ENCODE measurements at places on chromosomes 7 and 10. TPM values are rescaled to one million over a fixed set of nuclear protein-coding genes. Genes with fewer than 3 reads are reported as not detected.
A peak's percentile ranks its signal among the peaks of the same experiment; 100 is the strongest.

DNA sequence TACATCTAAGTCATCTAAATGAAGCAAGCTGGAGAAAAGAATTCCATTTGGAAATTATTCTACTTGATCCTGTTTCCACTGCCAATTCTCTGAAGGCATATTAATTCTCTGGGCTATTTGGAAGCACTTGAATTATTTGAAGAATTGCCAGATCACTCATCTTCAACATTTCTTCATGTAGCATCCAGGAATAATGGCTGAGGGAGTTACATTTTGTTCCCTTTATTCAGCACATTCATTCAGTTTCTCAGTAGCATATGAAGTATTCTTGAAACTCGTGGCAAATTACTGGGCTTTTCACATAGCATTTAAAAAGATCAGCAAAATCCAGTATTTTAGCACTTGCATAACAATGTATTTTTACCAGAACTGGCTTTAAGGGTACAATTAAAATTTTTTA lies 127.1 kb upstream of the VIPR2 start:
- no peak for DNase-seq

The PDK4 gene
- 0.72 TPM for total RNA-seq

The EN2 gene
- total RNA-seq: not detected

DNA sequence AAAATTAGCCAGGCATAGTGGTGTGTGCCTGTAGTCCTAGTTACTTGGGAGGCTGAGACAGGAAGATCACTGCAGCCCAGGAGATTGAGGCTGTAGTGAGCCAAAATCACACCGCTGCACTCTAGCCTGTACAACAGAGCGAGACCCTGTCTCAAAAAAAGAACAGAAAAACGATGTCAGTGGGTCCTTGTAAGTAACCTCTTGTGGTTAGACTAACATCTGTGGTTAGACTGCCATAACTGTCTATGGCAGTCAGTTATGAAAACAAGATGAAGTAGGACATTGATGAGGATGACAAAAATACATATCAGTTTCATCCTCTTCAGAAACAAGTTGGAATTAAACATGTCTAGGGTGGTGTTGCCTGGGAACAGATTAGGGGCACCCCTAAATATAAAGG lies 53.3 kb downstream of the AKAP9 start:
- DNase-seq: no peak

- peak; percentile 79 for DNase-seq
Observed at GRCh38 chr7:6160191-6160623, 112.2 kb downstream of the CYTH3 start.

GRCh38 chr7:79272066-79272669 lies 181.3 kb downstream of the MAGI2 start:
- peak; percentile 74 for DNase-seq

- DNase-seq: no peak
Observed at GRCh38 chr7:46209611-46210388, 288.7 kb upstream of the IGFBP3 start.

DNA sequence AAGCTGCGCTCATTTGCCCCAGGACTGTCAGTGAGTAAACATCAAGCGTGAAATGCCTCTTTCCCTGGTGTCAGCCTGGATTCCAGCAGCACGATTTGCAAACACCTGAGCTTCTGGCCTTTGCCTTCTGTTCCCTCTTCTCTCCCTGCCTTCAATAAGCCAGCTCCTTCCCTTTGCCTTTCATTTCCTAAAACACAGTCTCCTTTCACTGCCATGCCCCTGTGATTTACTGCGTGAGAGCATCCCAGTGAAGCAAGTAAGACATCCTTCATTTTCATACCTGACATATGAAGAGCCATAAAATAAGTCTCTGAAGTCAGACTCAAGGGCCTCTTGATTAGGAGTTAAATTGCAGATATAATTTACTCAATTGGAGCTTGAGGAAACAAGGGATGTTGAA lies 681.8 kb downstream of the TYW1 start:
- DNase-seq: no peak

GRCh38 chr7:126728967-126729366 lies 523.8 kb downstream of the GRM8 start:
- DNase-seq: no peak

The ARHGAP21 gene
- 113 TPM for total RNA-seq

DNA sequence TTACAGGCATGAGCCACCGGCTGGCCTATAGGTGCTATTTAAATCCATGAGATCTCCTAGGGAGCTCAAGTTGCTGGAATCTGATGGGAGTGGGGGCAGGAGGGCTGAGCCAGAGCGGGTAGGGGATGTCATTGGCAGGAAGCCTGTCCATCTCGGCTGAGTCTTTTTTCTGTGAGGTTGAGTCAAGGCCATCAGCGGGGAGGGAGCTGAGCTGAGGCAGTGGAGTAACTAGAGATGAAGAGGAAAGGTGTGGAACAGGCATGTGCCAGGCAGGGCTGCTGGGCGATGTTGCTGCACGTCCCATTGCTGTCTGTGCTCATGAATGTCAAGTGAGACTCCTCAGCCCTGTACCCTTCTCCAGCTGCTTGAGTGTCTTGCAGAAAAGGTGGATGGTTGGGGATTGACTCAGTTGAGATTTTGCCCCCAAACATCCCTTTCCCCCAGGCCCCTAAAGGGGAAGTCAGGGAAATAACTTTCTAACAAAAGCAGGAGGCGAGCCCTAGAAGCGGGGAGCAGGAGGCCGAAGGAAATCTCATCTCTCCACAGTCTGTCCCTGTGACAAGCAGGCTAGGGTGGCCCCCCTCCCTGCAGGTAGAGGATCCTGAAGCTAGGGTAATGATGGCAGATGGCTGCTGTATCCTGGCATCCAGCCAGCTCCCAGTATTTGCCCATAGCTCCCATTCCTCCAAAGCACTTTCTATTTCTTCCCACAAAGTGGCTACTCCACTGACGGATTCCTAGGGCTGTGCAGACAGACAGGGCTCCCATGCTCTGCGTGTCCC lies 5.4 kb downstream of the ATP6V1F start:
- no peak for DNase-seq

GRCh38 chr7:56077681-56078080 lies 13.6 kb downstream of the SUMF2 start:
- no peak for DNase-seq

GRCh38 chr10:92284112-92284704 lies 6.7 kb downstream of the CPEB3 start:
- DNase-seq: no peak

The CACNB2 gene
- 2.1 TPM for total RNA-seq

The SRI gene
- 21.7 TPM for total RNA-seq

DNA sequence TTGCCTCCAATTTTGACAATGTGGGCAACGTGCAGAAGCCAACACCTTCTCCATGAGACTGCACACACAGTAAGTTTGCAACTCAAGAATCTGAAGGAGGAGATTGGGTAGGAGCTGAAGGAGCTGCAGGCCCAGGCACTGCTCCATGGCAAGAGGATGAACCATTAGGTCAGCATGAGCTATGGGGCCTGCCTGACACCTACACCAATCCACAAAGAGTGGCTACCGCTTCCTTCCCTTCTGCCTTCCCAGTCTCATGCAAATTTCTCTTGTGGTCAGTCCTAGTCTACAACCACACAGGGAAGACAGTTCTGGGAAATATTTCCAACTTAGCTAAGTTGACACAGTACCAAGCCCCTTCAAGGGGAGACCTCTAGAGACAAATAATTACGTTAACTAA lies 142.0 kb upstream of the ADO start:
- DNase-seq: no peak
